ENCODE measurements at places on chromosomes 4 and X.

DNA sequence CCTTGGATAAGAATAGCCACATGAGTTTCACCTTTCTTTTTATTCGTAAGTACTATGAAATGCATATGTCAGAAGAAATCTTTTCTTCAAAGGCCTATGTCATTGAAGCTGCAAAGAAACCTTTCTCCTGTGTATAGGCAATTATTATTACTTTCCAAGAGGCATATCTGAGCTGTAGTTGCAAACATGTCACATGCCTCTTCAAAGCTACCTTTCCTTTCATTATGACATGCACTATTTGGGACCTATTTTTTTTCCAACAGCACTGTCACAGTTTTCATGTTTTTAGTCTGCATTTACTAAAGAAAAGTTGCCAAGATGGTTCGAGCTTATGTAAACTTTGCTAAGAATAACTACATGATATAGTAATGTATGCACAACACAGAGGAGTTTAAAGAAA is 548.8 kb upstream of the GALNT7 start:
- DNase-seq = no peak

DNA sequence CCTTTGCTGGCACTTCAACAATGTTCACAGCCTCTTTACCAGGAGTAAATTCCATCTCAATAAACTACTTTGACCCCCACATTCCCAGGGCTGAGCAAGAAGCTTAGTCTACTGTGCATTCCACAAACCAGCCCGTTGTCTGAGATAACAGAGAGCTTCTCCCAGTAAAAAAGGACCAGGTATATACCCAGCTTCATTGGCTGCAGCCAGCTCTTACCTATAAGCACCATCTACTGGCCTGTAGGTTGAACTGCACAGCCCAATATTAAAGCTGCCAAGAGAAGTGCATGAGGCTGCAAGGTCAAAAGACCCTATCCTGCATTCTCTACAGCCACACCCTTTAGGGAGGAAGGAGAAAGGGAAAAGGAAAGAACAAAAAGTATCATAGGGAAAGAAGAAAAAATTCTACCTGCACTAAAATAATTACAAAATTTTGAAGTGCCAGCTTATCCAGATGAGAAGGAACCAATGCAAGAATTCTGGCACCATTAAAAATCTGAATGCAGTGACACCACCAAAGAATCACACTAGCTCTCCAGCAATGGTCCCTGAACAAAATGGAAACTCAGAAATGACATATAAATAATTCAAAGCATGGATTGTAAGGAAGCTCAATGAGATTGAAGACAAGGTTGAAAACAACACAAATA is 45.7 kb upstream of the INTU start:
- no peak for DNase-seq

DNA sequence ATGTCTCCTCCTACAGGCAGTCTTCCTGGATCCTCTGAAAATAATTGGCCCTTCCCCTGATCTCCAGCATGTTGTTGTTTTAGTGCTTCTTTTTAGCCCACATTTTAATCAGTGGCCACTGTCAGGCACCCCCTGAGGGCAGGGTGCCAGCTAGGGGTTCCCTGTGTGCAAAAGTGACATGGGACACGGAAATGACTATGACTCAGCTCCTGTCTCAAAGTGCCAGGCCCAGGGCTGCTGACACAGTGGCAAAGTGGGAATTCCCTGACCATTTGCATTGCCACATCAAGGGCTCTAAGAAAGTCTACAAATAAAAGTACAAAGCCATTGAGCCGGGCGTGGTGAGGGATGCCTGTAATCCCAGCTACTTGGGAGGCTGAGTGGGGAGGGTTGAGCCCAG is 24.8 kb downstream of the HMX1 start:
- no peak for DNase-seq

DNA sequence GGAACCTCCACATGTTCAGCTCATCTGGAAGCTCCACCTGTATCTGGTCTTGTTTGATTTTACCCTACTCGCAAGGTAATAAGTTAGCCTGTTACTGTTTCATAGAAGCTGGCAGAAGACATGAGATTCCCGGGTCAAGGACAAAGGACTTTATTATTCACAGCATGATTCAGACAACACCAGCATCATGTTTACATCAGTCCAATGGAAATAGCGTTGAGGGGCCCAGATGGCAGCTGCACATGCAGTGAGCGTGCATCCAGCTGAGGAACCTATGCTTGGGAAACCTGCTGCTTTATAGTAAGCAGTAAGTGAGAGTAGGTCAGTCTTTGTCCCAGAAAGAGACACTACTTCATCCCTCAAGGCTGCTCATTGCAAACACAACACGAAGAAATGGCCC is 19.8 kb downstream of the TSPAN5 start:
- DNase-seq = no peak

GRCh38 chr4:176791591-176792325 is 964 bp downstream of the VEGFC start:
- DNase-seq = no peak

DNA sequence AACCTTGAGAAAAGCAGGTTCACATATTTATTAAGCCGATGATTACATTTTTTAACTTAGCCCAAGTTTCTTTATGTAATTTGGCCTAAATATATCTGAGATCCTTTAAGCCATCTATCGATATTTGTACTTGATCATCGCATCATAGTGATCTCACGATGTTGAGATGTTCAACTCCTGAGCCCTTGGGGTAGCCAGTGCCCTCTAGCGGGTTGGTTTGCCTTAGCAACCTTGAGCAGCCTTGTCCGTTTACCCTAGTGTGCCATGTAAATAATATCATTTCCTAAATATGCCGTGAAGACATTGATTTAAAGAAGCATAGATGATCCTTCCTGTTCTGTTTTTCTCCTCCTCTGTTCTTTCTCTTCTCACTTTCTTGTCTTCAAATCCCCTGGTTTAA is 432.2 kb downstream of the RPA4 start:
- no peak for DNase-seq

- no peak for DNase-seq
Measured at GRCh38 chr4:38691251-38692008, 27.4 kb downstream of the KLF3 start.

DNA sequence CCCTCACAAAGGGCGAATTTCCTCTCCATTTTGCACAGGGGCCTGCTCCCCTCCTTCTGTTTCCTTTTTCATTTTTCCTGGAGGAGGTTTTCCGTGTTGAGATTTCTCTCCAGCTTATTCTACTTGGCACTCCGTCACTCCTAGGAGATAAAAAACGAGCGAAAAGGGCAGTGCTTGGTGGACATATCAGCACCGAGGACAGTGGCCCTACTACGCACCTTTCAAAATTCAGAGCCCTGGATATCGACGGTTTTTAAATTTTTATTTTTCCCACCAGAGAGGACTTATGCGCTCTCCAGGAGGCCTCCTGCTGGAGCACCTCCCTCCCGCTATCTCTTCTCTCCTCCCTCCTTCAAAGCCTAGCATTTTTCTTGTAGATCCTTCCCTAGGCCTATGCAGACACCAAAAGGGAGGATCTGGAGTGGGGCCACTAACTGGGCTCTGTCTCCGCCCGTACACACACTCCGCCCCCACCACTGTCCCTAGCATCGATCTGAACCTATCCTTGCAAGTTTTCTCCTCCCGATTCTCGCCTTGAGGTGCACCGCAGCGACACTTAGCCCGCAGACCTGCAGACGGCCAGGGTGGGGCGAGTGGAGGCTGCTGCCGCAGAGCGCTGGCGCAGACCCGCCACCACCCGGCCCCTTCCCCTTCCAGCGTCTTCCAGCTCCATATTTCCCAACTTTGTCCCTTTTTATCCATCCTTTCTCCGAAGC is 8.5 kb upstream of the TCEAL9 start:
- no peak for DNase-seq
